GM13976 (cell line): ENCODE measurements at places on chromosomes 4 and X.
A peak's percentile ranks its signal among the peaks of the same experiment; 100 is the strongest.

DNA sequence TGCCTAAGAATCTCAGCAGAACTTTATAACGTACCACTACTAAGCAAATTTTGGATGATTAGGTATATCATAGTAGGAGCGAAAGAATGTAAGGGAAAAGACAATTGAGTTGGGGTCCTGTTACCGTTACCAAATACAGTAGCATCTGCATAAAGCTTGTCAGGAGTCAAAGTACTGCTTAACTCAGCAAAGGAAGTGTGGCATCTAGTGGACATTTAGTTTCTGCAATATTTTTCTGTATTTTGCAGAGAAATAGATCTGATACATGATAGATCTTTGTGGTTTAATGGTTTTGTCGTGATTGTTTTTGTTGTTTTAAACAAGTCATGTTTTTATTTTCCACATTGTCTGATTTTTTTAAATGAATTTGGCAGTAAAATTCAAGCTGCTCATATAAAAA lies 81.0 kb upstream of the SMARCAD1 start:
- no peak for DNase-seq

DNA sequence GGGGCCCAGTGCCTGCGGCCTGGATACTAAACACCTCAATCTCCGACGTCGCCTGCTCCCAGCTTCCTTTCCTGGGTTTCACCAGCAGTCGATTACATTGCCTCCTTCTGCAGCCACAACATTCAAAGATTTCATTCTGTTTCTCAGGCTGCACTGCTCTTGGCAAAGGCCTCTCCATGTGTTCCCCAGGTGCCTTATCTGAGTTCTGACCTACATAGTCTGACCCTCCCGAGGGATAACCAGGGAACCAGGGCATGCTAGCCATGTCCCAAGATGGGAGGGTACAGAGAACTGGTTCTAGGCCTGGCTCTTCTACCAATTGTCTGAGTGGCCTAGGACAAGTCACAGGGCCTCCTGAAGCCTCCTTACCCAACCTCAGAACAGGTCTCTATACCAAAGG lies 62.2 kb upstream of the ACSL1 start:
- no peak for DNase-seq

DNA sequence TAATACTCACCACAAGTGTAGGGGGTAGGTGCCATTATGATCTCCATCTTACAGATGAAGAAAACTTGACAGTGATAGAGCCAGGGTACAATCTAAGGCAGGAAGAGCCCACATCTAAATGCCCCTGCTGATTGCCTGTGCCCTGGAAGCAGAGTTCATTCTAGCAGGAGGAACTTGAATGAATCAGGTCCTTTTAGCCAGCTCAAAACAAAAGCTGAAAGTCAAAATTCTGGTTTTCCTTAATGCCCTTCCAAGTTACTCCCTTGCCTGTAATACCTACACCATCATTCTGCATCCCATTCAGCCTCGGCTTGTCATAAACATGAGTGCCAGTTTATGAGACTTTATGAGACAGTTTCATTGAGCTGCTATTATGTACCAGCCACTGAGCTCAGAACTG lies 89.6 kb downstream of the SCD5 start:
- no peak for DNase-seq

- DNase-seq = no peak
These were observed 12.9 kb downstream of the LETM1 start for GRCh38 chr4:1842993-1843448.

GRCh38 chr4:7513671-7514070 lies 78.9 kb upstream of the PSAPL1 start:
- no peak for DNase-seq

DNA sequence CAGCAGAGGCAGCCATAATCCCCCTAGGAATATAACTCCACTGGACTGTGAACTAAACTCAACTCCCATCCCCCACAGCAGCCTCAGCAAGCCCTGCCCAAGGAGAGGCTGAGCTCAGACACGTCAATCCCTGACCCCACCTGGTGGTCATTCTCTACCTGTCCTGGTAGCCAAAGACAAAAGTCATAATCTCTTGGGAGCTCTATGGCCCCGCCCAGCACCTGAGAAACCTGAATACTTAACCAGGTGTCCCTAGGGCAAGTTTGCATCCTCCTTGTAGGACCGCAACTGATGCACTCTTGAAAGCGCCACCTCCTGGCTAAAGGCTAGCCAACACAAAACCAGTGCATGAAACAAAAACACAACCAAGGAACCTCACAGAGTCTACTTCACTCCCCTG lies 18.4 kb downstream of the CT47B1 start:
- no peak for DNase-seq

DNA sequence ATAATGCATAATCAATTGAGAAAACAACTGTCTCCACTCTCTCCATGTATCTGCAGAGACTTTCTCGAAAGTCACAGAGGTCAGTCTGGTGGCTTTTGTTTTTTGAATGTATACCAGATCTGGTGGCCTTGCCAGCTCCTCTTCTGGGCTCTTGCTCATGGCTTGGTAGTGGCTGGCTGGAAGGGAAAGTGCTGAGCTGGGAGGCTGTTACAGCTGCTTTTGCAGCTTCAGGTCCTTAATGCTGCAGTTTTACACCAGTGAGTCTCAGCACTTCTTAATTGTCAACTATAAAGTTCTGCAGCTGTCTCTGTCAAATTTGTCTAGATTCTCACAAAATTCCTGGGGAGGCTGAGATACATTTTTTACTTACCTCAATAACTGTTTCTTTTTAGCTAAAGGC lies 390.0 kb downstream of the GRXCR1 start:
- no peak for DNase-seq

DNA sequence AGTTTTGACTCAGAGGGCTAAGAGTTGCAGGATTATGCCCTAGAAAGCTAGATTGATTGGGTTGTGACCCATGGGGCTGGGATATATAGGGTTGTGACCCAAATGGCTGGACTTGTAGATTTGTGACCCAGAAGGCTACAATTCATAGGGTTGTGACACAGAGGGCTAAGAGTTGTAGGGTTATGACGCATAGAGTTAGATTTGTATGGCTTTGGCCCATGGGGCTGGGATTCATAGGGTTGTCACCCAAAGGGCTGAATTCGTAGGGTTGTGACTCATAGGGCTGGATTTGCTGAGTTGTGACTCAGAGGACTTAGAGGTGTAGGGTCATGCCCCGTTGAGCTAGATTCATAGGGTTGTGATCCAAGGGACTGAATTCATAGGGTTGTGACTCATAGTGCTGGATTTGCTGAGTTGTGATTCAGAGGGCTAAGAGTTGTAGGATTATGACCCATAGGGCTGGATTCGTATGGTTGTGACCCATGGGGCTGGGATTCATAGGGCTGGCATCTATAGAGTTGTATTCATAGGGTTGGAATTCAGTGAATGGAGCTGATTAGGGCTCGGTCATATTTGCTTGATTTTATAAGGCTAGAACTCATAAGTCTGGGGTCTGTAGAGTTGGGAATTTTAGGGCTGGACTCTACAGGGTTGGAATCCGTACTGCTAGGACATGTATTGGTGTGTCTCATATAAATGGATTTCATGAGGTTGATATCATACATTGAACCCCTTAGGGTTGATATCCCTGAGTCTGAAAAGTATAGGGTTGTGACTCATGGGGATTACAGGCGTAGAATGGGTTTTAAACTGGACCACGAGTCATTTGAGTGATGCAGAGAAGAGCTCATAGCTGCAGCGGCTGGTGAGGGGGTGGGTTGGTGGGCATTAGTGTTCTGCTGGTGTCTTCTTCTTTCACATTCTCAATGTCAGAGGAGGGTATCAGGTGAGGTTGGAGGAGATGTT lies 125.7 kb downstream of the CRLF2 start:
- no peak for DNase-seq

- no peak for DNase-seq
These were observed 11.7 kb downstream of the RELL1 start for GRCh38 chr4:37674439-37674838.

- no peak for DNase-seq
These were observed 118.5 kb upstream of the SHISA3 start for GRCh38 chr4:42278709-42279324.

GRCh38 chr4:123102897-123103471 lies 180.6 kb upstream of the NUDT6 start:
- peak; percentile 41 for DNase-seq

DNA sequence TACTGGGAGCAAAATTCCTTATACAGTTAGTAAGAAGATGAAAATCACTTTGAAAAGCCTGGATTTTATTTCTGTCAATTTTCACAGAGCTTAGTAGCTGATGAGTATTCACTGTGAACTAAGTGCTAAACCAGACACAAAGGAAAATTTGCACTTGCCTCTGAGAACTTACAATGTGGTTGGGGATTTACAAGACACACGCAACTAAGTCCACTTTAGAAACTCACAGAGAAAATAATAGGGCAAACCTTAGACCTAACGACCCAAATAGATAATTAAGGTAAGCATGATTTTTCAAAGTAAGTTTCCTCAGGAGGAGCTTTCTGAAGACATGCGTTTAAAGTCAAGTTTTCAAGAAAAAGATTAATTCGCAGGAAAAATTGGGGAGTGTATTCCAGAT lies 708.9 kb downstream of the ADGRL3 start:
- DNase-seq = no peak

DNA sequence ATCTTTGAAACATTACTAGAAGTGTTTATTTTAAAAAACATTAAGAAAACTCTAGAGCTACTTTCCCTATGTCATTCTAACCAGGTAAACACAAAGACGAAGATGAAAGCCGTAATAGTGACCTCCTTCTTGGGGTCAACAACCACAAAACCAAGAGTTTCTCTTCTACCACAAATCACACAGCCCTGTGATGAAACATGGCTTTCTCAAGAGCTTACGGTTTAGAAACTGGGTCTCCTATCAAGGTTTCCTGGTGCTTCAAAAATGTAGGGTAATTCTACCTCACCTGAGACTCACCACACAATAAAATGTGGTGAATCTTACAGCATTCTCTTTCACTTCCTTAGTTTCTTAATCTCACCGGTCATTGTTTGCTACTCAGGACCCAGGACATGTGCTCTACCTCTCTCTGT lies 50.9 kb downstream of the CORIN start:
- DNase-seq = peak; percentile 45

- no peak for DNase-seq
These were observed 46.4 kb upstream of the SPRY1 start for GRCh38 chr4:123350191-123350544.

GRCh38 chr4:11298451-11298850 lies 130.2 kb downstream of the HS3ST1 start:
- DNase-seq = no peak

DNA sequence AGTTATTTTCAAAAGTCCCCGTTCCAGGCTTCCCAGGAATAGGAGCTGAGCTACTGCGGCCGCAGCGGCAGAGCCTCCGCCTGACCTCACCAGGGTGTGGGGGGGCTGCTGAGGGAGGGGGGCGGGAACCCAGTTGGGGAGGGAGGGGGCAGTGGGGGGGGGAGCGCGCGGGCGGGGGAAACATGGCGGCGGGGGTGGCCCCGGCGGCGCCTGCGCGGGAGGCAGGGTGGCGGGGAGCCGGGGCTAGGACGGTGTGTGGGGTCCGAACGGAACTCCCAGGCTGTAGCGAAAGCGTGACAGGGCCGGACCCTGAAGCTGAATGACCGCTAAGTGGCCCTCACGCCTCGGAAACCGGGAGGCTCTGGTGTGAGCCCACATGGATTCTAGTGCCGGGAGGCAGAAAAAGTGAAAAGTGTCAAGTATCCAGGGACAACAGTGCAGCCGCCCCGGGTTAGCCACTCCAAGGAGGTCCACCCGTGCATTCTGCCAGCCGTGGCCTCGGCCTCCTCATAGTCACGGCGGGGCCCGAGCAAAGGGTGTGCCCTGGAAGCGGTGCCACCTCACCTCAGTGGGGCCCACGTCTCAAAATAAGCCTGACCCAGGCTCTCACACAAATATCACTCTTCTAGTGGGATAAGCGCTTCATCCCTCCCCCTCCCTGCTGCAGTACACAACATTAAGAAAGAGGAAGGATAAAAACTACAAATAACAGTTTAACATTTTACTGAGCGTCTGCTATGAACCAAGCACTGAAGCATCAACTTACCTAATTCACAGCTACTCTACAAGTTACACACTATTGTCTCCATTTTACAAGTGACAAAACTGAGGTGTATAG lies at the start of gene KLHL13:
Gene KLHL13, minus strand, starts transcription at position 98 of the 838 bp plus-strand sequence. CDS start 88,337 bp downstream, outside the sequence.
- DNase-seq = peak; percentile 63

- no peak for DNase-seq
These were observed 15.4 kb upstream of the MMRN1 start for GRCh38 chr4:89879215-89879614.

GRCh38 chr4:155712846-155713245 lies 46.0 kb upstream of the GUCY1B1 start:
- no peak for DNase-seq

GRCh38 chr4:528835-529234 lies 29.8 kb downstream of the PIGG start:
- no peak for DNase-seq
